ENCODE measurements at places on chromosomes 6 and 20.

DNA sequence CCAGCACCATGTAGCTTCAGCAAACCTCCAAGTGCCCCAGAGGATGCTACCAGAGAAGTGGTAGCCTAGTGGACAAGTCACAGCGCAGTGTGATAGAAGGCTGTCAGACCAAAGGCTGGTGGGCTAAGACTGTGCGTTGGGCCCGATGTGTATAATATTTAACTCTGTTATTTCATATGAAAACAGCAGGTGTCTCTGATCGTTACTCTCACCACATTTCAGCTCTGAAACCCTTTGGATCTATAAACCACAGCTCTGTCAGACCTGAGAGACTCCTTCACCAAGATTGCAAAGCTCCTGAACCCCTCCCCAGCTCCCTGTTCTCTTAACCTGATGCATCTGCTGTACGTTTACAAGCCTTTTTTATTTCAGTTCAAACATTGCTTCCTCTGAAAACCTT lies 43.8 kb downstream of the ISM1 start:
- no peak for DNase-seq

DNA sequence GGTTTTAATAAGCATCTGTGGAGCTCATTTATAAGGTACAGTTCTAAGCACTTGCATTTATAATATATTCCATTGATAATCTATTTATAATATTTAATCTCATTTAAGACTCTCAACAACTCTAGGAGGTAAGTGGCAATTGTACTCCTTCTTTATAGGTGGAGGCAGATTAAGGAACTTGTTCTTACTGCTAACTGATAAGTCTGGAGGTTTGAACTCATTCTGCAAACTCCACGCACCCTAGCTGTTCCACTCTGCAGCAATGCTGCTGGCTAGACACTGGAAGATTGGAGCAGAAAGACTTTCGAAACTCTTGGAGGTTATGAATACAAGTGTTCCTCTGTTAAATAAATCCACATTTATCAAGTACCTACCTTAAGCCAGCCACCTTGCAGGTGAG lies 793 bp upstream of the HDAC2 start:
- no peak for DNase-seq

DNA sequence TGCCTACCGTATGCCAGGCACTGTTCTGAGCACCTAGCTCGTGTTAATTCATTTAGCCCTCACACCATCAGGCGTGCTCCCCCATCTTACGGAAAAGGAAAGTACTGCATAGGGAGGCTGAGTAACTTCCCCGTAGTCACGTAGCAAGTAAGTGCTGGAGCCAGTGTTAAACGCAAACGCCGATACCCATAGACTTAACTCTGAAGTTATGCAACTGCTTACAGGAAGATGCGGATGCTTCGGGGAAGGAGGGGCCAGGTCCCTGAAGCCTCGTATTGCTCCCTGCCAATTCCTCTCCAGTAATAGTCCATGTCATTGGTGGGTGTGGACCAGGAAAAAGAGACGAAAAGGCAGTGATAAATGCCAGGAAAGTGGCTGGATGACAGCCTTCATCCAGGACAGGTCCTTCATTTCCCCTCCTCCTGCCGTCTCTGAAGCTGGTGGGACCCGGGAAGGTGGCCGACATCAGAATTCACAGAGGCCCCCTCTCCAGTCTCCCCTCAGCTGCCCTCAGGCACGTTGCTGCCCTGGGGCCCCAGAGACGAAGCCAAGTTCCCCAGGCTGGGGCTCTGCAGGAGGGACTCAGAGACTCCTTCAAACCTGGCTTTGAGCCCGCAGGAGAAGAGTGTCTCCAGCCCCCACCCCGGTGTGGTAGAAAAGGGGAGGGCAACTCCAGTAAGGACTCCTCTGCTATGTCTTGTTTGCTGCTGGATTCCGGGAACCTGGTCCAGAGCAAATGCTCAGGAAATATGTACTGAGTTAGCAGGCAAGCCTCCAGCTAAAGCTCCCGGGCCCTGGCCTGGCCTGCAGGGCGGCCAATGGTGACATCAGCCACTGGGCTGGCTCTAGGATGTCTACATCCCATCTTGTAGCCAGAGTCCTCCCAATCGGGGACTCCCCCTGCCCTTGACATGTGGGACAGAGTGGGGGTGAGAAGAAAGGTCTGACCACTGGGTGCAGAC lies 37.8 kb downstream of the RAB44 start:
- peak; percentile 92 for DNase-seq

- no peak for DNase-seq
Measured at GRCh38 chr6:11008821-11009220, 35.3 kb downstream of the ELOVL2 start.

DNA sequence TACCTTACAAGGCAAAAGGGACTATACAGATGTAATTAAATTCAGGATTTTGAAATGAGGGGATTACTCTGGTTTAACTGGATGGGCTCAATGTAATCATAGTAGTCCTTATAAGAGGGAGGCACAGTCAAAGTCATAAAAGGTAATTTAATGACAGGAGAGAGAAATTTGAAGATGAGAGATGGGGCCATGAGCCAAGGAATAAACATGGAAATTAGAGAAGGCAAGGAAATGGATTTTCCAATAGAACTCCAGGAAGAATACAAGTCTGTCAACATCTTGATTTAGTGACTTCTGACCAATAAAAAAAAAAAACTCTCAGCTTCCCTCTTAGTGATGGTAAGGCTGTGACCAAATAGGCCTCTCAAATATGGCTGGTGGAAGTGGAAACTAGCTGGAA lies 101.9 kb upstream of the BEND3 start:
- DNase-seq = no peak

DNA sequence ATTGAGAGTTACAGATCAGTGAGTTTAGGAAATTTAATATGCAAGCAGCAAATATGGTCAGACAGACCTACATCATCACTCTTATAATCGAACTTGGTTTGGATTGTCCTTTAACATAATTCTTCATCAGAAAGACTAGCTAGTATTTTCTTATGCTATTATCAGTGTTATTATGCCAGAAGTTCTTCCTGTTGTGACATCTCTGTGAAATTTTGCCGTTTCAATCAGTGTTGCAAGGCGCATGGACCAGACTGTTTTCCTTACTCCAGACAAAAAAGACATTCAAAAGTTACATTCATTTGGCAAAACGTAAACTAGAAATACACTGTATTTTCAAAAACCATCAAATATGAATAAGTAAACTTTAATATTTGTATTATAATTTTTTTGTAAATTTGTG lies 5.7 kb upstream of the TENT5A start:
- DNase-seq = no peak

DNA sequence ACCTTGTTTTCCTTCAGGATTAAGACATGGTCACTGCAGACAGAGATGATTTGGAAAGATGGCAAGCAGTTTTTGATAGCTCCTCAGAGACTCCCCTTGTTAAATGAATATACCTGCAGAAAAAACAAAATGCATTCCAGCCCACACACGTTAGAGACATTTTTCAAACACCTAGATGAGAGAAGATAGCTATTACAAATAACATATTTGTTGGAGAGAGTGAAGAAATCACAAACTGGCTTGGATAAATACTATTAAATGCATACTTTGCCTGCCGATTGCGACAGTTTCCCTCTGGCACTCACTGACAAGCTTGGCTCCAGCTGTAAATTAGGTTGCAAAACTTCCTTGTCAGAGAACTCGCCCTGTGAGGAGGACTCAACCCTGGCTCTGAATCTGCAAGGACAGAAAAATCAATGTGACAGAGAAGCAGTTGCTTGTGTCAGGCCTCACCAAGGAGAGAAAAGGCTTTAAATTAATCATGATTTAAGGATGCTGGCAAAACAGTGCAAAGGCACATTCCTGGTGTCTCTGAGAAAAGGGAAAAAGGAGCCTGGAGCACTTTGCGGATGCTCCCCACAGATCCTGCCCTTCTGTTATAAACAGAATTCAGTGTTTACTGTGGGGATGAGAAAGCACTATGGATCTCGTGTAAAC lies 423.7 kb upstream of the MARCKS start:
- DNase-seq = peak; percentile 85

GRCh38 chr6:72675396-72675795 lies 53.5 kb downstream of the KCNQ5 start:
- DNase-seq = no peak

DNA sequence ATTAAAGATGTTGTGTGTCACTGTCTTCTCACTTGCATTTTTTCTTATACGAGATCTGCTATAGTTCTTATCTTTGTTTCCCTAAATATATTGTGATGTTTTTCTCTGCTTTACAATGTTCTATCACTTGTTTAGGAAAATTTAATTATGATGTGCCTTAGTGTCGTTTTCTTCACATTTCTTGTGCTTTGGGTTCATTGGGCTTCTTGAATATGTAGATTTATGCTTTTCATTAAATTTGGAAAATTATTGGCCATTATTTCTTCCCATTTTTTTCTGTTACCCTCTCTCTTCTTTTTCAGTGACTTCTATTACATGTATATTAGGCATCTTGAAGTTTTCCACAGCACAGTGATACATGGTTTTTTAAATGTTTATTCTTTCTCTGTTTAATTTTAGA lies 33.4 kb downstream of the CITED2 start:
- DNase-seq = no peak

DNA sequence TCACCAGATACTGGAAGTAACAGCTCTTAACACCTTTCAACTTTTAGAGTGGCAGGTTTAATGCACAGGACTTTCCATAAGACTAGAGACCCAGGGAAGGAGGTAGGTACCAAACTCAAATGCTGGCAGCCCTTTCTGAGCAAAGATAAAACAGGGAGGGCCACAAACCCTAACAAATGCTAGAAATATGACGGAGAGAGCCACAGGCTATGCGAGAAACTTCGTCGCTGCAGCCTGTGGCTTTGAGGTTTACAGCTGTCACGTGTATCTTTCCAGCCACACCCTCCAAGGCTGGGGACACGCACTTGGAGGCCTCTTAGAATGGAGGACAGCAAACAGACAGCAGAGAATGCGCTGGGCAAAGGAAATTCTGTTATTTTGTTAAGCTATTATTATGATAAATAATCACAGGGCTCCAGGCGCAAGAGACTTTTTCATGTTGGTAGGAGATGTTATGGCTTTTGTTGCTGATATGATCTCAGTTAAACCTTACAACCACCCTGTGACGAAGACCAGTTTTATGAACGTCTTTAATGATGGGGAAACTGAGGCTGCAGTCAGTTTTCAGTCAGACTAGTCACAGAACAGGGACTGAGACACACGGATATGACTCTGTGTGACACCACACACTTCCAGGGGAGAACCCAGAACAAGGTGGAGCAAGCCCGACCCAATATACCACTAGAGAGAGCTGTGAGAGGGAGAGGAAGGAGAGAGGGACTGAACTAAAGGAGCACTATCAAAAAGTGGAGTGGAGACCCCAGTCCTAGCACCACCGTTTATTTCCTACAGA lies 2.0 kb downstream of the TRAM2 start:
- no peak for DNase-seq

DNA sequence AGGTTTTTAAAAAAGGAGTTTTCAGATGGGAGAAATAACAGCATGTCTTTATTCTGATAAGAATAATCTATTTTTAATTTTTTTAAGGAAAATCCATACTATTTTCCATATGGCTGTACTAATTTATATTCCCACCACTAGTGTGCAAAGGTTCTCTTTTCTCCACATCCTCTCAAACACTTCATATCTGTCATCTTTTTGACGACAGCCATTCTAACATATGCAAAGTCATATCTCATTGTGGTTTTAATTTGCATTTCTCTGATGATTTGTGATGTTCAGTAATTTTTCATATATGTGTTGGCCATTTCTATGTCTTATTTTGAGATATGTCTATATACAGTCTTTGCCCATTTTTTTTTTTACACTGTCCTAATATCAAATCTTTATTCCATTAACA lies 280.6 kb upstream of the RUNX2 start:
- no peak for DNase-seq

- no peak for DNase-seq
Measured at GRCh38 chr6:13419422-13420195, 67.8 kb downstream of the GFOD1 start.

- no peak for DNase-seq
Measured at GRCh38 chr6:87922947-87923330, 124.7 kb upstream of the SPACA1 start.

- no peak for DNase-seq
Measured at GRCh38 chr20:53034899-53035298, 62.7 kb downstream of the TSHZ2 start.

DNA sequence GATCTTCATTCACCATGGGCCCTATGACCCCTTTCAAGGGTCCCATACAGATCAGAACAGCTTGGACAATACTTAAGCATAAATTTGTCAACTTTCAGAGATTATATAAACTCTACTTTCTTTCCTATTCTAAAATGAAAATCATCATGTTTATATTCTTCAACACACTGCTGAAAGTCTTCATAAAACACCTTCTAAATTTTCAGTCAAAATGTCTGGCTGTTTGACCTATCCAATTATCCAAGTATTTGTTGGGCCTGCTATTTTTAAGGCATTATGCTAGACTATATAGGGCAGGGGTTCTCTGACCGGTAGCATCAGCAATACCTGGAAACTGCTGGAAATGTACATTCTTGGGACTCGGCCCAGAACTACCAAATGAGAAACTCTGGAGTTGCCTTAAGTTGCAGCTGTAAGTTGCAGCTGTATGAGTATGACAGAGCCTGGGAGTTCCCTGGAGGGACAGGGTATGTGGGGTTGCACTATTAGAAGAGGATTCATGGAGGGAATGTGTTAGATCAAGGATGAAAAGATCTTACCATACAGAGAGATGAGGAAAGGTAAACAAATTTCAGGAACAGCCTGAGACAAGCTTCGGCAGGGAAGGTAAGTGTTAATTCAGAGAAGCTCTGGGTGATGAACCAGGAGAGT lies 293.0 kb downstream of the ADGB start:
- no peak for DNase-seq

DNA sequence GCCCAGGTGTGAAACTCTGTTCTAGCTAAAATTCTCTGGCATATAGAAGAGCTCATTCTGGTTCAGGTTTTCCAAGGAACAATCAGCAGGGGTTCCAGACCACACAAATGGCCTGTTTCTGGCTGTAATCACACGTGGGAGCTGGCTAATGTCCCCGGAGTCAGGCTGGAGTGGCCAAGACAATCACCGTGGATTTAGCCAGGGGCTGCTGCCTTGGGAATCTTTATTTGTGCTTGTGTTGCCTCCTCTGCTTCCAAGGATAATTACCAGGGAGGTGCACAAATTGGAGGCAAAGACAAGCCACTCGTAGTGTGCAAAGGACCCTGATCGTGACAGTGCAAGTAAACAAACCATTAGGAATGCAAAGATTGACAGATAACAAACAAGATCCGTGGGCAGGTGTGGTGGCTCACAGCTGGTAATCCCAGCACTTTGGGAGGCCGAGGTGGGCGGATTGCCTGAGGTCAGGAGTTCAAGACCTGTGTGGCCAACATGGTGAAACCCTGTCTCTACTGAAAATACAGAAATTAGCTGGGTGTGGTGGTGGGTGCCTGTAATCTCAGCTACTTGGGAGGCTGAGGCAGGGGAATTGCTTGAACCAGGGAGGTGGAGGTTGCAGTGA lies 77.3 kb downstream of the KCNB1 start:
- DNase-seq = no peak

- no peak for DNase-seq
Measured at GRCh38 chr20:8587810-8588209, 455.7 kb downstream of the PLCB1 start.
